ENCODE measurements at places on chromosomes 16 and 17.
A peak's percentile ranks its signal among the peaks of the same experiment; 100 is the strongest.

DNA sequence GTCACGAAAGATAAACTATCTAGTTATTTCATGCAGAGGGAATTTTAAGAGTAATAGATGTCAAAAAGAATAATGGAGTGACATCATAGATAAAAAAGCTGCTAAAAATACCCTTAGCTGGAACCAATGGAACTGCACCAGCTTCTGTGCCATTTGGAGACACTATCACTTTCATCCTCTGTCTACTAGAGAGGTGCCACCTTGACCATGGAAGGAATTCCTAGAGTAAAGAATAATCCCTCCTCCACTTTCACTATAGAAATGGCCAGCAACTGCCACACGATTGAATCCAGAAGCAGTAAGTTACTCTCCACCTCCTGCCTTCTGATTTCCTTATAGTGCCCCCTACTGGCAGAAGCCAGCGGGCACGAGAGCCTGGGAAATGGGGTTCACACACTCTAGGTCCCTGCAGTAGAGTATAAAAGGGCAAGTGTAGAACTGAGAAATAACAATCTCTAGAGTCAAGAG lies 2.8 kb upstream of the ALDH3A2 start:
- peak; percentile 35 for DNase-seq

DNA sequence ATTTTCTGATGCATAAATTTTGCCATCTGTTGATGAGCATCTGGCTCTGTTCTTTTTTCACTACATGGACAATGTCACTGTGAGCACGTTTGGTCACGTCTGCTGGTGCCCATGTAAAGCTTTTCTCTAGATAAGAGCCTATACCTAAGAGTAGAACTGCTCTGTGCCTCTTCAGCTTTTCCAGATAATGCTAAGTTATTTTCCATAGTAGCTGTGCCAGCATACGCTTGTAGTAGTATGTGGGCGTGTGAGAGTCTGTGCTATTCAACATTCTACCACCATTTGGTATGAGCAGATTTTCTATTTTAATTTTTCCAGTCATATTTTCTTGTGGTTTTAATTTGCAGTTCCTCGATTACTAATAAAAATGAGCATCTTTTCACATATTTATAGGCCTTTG lies 33.2 kb downstream of the VPS35L start:
- no peak for DNase-seq

GRCh38 chr17:8311131-8311790 lies 1.2 kb downstream of the ARHGEF15 start:
- DNase-seq = no peak

- no peak for DNase-seq
Observed at GRCh38 chr16:29316761-29317183, 89.7 kb downstream of the NPIPB11 start.

DNA sequence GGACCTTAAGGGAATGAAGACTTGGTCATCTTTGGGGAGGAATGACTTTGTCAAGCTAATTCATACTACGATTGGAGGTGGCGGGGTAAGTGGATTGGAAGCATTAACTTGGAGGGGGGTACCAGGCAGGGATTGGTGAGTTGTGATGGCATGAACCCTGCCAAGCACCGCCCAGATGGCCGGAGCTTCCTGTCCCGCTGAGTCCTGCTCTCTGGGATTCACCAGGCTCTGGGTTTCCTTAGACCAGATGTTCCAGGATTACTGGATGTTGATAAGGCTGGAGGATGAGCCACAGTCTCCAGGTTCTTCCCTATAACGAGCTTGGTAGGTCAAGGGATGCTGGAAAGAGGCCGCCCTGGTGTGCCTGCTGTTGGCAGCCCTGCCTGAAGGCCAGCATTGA lies 154.9 kb downstream of the SDK2 start:
- DNase-seq = no peak

GRCh38 chr17:34337701-34338100 lies 18.5 kb downstream of the CCL8 start:
- DNase-seq = no peak

- DNase-seq = no peak
Observed at GRCh38 chr16:80723981-80724380, 80.4 kb downstream of the CDYL2 start.

GRCh38 chr16:70662991-70663523 lies 16.7 kb downstream of the IL34 start:
- DNase-seq = no peak

DNA sequence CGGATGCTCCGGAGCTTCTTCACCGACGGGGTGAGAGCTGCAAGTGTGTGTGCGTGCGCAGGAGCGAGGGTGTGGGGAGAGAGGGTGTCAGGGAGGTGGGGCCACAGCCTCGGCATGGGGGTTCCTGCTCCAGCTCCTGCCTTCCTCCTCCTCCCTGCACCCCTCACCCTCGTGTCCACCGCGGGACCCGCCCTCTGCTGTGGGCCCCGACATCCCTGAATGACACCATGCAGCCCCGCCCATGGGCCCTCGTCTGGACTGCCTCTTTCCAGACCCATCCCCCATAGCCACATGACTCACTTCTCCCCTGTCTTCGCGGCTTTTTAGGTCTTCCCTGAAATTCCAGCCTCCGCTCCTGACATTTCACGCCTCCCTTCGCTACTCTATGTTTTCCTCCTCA lies 41.6 kb downstream of the ARHGAP23 start:
- DNase-seq = no peak

DNA sequence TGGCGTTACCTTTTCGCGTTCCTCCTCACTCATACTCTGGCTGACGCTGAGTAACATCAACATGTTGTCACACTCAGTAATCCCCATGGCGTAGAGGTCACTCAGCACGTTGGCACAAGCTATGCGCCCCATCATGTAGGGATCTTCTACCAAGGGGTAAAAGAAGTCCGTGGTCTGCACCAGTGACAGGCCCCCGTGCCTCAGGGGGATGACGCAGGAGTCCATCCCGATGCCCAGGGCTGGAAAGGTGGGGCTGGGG lies 596 bp downstream of the SEPHS2 start:
- no peak for DNase-seq

DNA sequence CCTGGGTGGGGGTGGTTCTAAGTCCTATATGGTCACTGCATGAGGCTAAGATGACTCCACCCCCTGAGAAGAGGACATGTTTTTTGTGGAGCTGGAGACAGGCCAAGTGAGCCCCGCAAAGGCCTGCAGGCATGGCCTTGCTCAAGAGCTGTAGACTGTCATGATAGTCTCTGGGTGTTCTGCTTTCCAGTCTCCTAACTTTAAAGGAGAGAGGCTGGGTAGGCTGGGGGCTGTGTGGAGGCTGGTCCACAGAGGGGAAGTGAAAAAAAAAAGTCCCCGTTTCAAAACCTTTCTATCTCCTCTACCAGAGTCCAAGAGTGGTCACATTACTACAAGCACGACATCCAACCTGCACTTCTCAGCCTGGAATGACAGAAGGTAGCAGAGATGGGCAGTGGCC lies 27.1 kb downstream of the CDRT4 start:
- DNase-seq = no peak

DNA sequence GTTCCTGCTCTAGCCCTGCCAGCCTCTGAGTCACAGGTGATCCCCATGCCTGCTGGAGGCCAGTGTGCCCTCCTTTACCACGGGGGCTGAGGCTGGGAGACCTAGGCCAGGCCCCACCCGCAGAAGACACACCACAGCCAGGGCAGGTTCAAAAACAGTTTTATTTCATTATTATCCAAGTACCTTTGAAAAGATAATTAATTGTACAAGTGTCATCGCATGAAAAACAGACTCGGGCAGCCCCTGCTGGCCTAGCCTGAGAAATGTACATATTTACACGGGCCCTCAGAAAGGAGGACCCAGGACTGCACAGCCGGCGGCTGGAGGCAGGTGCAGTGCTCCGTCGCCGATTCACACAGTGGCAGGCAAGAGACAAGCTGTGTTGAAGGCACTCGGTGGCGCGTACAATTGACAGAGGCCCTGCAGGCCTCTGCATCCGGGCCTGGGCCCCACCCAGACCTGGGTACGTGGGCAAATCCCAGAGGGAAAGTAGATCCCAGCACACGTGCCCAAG lies 4.4 kb downstream of the PDIA2 start:
- DNase-seq = no peak

DNA sequence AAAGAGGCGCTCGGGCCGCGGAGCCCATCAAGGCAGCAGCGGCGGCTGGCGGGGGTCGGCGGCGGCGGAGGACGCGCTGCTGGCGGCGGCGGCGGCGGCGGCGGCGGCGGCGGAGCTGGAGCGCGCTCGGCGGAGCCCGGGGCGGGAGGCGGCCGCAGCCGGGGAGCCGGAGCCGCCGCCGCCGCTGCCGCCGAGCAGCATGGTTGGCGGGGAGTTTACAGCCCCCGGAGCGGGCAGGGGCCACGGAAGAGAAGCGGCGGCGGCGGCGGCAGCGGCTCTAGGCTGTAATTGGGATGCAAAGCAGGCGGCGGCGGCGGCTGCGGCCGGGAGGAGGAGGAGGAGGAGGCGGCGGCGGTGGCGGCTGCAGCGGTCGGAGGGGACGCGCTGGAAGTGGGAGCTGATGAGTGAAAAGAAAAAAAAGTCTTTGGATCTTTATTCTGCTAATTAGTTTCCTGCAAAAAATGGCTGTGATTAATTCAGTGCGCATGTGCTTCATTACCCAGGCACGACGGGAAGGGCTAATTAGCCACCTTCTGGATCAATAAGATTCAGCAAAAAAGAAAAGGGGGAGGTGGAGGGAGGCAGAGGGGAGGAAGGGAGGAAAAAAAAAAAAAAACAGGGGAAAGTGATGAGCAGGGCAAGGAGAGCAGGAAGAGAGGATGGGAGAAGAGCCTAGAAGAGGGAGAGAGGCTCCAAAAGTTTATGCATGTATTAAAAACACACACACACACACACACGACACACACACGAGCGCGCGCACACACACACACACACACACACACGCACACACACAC lies 10.9 kb upstream of the ZFHX3 start:
- no peak for DNase-seq

DNA sequence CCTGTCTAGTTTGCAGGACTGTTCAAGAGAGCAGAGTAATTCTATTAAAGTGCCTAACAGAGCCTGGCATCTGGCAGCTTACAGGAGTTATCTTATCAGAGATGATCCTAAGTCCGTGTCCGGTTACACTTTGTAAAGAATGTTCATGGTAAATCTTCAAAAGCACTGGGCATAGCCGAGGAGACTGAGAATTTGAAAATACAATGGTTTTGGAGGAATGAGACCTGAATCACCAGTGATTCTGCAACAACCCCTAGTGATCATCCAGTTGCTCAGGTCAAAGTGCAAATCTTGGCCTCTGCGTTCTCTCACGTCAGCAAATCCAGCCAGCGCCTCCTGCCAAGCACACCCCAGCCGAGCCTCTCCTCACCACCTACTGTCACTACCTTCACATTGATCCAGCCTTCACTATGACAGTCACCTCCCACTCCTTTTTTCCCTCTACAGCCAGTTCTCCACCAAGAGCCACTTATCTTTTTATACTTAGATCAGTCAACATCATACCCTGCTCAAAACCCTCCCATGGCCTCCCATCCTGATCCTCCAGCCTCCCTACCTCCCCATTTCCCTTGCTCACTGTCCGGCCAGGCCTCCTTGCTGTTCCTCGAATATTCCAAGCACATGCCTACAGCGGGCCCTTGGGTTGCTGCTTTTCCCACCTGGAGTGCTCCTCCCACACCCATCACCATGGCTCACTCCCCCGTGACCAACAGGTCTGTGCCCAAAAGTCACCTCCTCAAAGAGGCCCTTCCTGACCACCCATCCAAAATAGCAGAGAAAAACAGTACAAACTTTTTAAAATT lies 57.4 kb upstream of the ERN1 start:
- DNase-seq = no peak

DNA sequence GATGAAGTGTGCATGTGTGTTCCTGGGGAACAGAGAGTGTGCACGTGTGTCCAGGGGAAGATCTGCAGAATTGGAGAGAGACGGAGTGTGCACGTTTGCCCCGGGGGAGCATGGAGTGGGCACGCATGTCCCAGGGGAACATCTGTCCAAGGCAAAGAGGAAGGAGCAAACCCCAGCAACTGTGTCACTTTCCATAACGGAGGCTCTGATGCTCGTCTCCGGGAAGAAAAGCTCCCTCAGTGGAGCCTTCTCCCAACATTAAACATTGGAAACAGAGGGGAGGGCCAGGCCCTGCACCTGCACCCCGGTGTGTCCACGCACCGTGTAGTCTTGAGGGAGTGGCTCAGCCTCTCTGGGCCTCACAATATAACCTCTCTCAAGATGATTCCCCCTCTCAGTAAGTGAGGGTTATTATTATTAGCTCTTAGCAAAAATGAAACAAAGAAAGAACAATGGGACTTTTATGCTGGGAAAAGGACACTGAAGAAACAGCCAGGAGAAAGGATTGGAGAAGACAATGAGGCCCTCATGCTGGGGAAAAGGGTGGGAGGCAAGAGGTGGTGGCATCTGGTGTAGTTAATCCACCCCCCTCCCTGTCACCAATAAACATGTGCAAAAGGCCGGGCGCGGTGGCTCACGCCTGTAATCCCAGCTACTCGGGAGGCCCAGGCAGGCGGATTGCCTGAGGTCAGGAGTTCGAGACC lies 7.6 kb downstream of the RAB40B start:
- no peak for DNase-seq

DNA sequence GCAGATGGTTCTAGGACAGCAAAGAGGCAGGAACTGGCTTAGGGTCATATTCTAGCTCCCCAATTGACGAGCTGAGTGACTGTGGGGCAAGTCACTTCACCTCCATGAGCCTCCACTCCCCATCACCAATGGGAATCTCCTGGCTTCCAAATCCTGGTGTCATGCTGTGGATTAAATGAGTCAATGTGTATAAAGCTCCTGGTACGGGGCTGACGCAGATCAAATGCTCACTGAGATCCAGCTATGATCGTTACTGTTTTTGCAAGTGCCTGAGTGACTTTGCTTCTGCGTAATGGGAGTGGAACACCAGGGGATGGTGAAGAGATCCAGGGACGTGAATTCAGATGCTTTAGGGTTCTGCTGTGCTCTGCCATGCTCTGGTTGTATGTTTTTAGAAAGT lies 2.4 kb downstream of the SEC14L5 start:
- DNase-seq = no peak

DNA sequence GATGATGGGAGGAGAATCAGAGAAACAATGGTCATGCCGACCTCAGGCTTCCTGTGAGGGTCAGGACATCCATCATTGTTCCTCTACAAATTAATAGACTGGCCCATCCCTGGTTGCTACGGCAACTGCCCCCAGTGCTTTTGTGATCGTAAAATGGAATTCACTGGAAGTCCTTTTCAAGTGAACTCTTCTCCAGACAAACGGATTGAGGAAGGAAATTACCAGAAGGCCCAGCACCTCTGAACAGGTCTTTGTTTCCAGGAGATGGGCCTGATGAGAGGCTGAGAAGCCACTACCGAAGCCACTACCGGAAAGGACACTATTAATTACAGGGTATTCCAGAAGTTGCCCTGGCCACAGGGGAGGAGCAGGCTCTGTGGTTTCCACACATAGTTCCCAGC lies 126.0 kb downstream of the MGAT5B start:
- no peak for DNase-seq

GRCh38 chr16:15542261-15542660 lies 100.7 kb downstream of the MARF1 start:
- no peak for DNase-seq

DNA sequence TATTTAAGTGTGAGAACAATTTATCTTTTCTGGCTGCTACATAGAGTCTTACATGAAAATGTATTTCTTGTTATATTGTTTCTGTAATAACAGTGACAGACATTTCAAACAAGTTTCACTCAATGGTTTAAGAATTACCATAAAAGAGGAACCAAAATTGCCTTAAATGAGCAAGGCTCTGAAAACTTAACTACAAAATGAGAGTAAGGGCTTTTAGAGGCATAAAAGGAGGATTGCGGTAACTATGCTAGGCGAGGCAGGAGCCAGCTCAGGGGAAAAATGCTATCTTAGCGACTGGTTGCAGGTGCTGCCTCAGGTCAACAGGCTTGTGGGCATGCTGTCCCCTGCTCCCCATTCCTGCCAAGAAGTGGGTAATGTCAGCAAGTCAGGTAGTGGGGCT lies 81.7 kb upstream of the MSI2 start:
- no peak for DNase-seq

- no peak for DNase-seq
Observed at GRCh38 chr16:3465911-3466584, 22.6 kb downstream of the NAA60 start.
